Activated CD8-positive, alpha-beta memory T cell treated with anti-CD3 and anti-CD28 coated beads, Interleukin-2, amount 50 U/mL, for 4 hours (primary cell): ENCODE measurements at places on chromosomes 3 and 15.

DNA sequence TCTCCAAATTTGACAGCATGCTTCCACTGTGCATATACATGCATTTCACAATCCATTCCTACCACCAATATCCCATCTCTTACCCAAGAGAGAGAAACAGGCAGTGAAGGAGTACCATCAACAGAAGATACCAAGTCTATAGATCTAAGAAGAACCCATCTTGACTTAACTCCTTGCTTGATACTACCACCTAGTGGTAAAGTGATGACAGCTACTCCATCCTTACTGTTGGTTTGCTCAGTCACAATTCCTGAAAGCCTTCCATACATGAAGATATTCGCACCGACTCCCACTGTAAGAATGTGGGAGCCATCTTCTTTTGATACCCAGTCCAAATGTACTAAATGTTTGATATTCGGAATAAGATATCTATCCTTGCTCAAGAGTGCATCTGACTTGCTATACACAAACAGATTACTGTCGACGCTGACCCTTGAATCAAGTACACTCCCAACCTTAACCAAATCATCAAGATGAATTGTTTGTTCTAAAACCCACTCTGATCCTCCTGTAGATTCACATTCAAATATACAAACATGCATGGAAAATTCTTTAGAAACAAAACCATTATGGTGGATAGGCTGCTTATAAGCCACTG lies 123.1 kb downstream of the DMXL2 start:
- DNase-seq, result no peak

- DNase-seq, result no peak
These were observed 122.2 kb upstream of the DCBLD2 start for GRCh38 chr3:99023590-99024192.

GRCh38 chr3:178297740-178298139 lies 238.5 kb upstream of the KCNMB2 start:
- no peak for DNase-seq

GRCh38 chr15:42863572-42864239 lies 56.9 kb downstream of the TTBK2 start:
- no peak for DNase-seq
